PC-3 (cell line): ENCODE measurements at places on chromosomes 13 and 19.

GRCh38 chr13:97067017-97067895 lies 73.0 kb upstream of the OXGR1 start:
- no peak for DNase-seq

DNA sequence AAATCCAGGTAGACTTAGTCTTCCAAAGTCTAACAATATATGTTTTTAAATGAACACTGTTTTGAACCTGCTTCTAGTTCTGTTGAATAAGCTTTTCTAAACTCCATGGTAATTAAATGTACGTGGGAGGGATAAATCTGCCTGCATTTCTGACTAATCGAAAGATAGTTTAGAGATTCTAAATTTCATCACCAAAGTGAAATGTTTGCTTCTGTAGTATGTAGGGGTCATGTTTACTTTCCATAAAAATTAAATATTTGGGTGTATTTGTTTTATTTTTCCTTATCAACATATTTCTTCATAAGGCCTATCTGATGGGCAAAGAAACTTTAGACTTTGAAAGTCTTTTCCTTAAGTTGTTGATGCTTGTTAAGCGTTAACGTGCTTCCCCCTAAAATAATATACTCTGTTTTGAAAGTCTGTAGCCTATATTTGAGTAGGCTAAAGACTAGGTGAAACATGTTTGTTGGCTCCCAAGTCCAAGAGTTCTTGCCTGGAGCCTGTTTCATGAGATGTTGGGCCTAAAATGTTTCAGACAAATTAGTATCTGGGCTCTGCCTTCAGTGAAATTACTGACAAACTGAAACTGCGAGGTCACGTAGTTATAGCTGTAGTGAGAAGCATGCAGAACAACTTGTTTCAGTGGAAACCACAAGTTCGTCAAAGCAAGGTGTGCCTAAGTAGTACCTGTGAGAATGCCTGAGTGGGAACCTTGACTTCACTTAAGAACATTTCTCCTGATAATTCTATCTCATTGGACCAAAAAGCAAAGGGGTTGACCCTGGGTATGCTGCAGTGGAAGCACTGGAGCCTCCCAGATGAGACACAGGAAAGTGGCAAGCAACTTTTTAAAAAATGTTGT lies 126.2 kb downstream of the LMO7 start:
- peak; percentile 58 for DNase-seq

DNA sequence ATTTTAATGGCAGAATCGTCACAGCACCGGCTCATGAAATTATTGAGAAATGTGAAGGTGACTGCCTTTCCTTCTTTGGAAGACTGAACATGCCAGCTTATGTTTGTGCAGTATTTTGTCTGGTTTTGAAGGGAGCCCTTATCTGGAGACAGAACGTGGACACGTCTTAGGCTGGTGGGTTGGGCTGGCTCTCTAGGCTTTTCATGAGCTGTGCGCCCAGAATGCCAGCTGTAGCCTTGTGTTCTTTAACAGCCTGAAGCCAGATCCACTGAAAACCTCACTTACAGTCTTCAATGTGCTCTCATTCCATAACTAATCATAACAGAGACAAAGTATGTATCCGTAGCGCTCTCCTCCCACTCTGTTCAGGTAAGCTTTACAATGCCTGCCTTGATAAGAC lies 184.4 kb upstream of the HTR2A start:
- DNase-seq: no peak

- DNase-seq: peak; percentile 13
Measured at GRCh38 chr13:108621462-108621861, 7.9 kb upstream of the MYO16 start.

GRCh38 chr13:91155512-91156114 lies 191.9 kb upstream of the MIR17HG start:
- peak; percentile 38 for DNase-seq
